ENCODE measurements at places on chromosomes 7 and 10. TPM values are rescaled to one million over a fixed set of nuclear protein-coding genes. Genes with fewer than 3 reads are reported as not detected.

- no peaks in the 10 kb centered on the region for H3K36me3 ChIP-seq
- H3K4me1 ChIP-seq: no peaks in the 10 kb centered on the region
- H3K4me3 ChIP-seq: no peak overlapping the region
- no peak overlapping the region for H3K27ac ChIP-seq
- DNase-seq: peak; percentile 28
Observed at GRCh38 chr7:148927123-148928045, 43.3 kb upstream of the EZH2 start.

DNA sequence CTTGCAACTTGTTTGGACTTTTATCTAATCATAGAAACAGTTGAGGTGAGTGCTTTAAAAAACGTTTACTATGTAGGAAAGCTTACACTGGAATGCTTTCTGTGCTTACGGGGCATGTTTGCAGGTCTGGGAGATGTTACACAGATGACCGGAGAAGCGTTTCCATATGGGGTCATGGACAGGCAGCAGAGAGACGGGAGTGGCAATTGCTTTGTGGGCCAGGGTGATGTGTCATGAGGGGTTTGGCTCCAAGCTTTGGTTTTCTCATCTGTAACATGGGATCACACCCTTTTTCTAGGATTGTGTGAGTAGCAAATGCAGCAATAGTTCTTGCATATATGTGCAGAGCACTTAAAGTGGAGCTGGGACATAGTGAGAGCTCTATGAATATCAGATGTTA, 174.8 kb upstream of the MKI67 start:
- DNase-seq: no peak
- H3K4me3 ChIP-seq: no peak overlapping the region
- H3K36me3 ChIP-seq: no peaks in the 10 kb centered on the region
- H3K27ac ChIP-seq: no peak overlapping the region
- no peaks in the 10 kb centered on the region for H3K4me1 ChIP-seq

DNA sequence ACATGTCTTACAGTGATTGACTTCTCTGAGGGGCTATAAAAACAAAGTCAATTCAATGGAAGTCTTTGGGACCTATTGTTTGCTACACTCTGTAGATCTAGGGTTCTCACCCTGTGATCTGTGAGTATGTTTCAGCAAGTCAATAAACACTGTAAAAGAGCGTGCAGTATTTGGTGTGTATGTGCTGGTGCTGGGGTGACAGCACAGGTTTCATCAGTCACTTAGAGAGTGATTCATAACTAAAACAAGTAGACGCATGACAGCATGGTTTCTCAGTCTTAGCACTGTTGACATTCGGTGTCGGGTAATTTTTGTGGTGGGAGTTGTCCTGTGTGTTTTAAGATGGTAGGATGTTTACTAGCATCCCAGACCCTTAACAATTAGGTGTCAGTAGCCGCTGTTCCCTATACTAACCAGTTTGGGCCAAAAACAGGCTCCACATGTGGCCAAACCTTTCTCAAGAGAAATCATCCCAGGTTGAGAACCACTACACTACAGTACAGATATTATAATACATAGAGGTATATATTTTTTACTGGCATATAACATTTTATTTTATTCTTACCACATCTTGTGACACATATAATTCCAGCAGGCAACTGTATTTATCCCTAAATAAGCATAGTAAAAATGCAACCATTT, 411.8 kb downstream of the ARL4A start:
- no peaks in the 10 kb centered on the region for H3K27me3 ChIP-seq
- no peaks in the 10 kb centered on the region for H3K36me3 ChIP-seq
- no peaks in the 10 kb centered on the region for H3K4me1 ChIP-seq

DNA sequence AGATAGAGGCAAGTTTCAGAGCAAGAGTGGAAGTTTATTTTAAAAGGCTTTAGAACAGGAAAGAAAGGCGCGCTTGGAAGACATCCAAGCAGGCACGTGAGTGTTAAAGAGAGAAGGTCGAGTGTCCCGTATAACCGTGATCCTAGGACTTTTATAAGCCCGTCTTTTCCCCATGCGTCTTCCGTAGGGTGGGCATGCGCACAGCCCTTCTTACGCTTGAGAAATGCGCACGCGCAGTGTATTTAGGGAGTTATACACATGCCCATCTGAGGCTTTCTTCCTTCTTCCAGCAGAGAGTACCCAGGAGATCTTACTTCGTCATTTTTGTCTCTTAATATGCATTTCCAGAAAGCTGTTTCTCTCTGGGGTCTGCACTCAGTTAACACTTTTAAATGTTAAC, 52.4 kb downstream of the CALD1 start:
- H3K4me1 ChIP-seq: peaks cover 6% of the 10 kb centered on the region
- no peak overlapping the region for H3K4me3 ChIP-seq
- H3K36me3 ChIP-seq: no peaks in the 10 kb centered on the region
- no peaks in the 10 kb centered on the region for H3K27me3 ChIP-seq
- H3K27ac ChIP-seq: no peak overlapping the region

The SEMA3A gene
- 10.7 TPM for total RNA-seq

DNA sequence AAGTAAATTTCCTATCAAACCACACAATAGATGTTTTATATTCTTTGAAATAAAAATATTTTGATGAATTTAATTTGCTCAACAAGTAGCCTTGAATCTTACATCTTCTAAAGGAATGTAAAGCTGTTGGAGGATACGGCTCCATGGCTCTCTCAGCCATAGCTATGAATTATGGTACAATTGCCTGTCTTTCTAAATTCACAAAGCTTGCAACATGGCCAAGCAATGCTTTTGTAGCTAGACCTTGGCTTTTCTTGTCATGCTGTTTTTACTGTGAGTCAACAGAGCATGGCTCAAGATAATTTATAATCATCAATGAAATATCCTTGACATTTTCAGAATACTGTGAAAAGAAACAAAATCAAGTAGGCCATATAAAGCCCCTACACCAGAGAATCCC, 286.7 kb downstream of the CACNA2D1 start:
- no peaks in the 10 kb centered on the region for H3K27me3 ChIP-seq
- H3K27ac ChIP-seq: no peak overlapping the region
- no peak overlapping the region for H3K4me3 ChIP-seq
- H3K4me1 ChIP-seq: no peaks in the 10 kb centered on the region
- no peak for DNase-seq
- H3K36me3 ChIP-seq: no peaks in the 10 kb centered on the region

- no peaks in the 10 kb centered on the region for H3K36me3 ChIP-seq
- H3K27ac ChIP-seq: peak overlapping the region; percentile 78
- H3K4me3 ChIP-seq: no peak overlapping the region
- peak; percentile 58 for DNase-seq
Observed at GRCh38 chr7:151251328-151251688, 2.8 kb upstream of the SMARCD3 start.

DNA sequence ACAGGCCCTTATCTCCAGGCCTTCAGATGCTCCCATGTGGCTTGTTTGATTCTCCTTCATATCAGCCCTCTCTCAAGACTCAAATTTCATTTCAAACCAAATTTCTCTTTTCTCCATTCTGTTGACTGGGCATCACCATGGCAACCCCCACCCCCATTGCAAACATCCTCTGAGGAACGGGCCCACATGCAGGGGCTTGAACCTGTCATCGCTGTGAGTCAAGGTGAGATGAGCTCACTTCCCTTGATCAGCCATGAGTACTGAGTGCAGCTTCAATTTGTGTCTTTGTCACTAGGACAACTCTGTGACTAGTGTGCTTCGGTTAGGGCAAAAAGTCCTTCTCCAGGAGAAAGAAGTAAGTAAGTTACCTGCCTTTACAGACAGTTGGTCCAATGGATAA, 41.9 kb downstream of the CALML3 start:
- no peak overlapping the region for H3K4me3 ChIP-seq
- H3K4me1 ChIP-seq: peaks cover 11% of the 10 kb centered on the region
- no peaks in the 10 kb centered on the region for H3K36me3 ChIP-seq

- no peak overlapping the region for H3K4me3 ChIP-seq
- H3K36me3 ChIP-seq: no peaks in the 10 kb centered on the region
Observed at GRCh38 chr7:78576236-78576635, 777.7 kb downstream of the PHTF2 start.

- H3K4me3 ChIP-seq: no peak overlapping the region
- no peaks in the 10 kb centered on the region for H3K4me1 ChIP-seq
- peaks cover 87% of the 10 kb centered on the region for H3K27me3 ChIP-seq
- peak; percentile 9 for DNase-seq
- H3K36me3 ChIP-seq: no peaks in the 10 kb centered on the region
Observed at GRCh38 chr7:97007583-97007861, 2.2 kb downstream of the DLX6 start.

Measured in kidney (tissue), 22 donors.